ENCODE measurements at places on chromosomes 11 and 22.

- DNase-seq, result no peak
These were observed 216.9 kb upstream of the ARHGAP20 start for GRCh38 chr11:110929129-110929528.

- DNase-seq, result no peak
These were observed 1.5 kb downstream of the HSPA8 start for GRCh38 chr11:123060277-123061000.

GRCh38 chr11:72379384-72380131 lies 54.8 kb downstream of the CLPB start:
- no peak for DNase-seq

GRCh38 chr11:39434466-39434865 lies 2025.0 kb downstream of the LRRC4C start:
- DNase-seq, result no peak

DNA sequence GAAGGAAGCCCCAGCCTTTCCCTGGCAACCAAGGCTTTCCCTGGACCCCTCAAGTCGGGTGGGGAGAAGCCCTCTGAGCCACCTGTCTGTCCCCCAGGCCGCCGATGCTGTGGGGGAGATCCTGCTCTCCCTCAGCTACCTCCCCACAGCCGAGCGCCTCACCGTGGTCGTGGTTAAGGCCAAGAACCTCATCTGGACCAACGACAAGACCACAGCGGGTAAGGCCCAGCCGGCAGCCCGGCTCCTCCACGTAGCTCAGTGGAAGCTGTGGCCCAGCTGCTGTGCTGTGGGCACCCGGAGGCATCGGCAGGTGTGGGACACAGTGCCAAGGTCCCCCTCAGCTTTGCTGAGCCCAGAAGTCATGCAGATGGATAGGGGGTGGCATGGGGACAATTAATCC lies 12.2 kb upstream of the RHOD start:
- no peak for DNase-seq

DNA sequence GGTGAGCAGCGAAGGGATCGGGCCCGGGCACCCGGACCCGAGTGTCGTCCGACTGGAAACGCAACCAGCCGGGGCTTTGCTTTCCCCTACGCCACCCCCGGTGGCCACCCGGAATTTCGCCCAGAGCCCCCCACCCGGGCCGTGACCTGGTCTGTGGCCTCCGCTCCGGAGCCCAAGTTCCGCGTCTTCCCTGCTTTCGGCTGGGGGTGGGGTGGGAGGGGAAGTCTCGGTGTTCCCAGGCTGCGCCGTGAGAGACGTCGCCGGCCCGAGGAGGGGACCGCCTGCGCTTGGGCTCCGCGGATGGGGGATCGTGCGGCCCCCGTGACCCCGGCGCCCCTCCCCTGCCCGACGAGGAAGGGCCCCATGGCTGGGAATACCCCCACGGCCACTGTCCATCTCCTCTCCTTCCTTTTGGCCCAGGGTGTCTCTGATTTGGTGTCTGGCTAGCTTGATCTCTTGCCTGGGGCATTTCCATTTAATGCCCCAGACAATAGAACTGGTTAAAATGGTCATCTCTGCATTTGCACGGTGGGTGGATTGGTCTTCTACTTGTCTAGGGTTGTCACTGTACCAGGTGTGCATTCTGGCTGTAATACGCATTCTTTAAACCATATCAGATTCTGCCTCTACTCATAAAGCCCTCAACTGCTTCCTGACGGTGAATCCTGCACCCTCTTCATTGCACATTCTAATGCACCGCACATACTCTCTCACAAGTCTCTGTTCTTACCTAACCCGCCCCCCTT lies 789 bp downstream of the SIK2 start:
- no peak for DNase-seq

- DNase-seq, result no peak
These were observed 18.6 kb downstream of the TP53AIP1 start for GRCh38 chr11:128924104-128924503.

DNA sequence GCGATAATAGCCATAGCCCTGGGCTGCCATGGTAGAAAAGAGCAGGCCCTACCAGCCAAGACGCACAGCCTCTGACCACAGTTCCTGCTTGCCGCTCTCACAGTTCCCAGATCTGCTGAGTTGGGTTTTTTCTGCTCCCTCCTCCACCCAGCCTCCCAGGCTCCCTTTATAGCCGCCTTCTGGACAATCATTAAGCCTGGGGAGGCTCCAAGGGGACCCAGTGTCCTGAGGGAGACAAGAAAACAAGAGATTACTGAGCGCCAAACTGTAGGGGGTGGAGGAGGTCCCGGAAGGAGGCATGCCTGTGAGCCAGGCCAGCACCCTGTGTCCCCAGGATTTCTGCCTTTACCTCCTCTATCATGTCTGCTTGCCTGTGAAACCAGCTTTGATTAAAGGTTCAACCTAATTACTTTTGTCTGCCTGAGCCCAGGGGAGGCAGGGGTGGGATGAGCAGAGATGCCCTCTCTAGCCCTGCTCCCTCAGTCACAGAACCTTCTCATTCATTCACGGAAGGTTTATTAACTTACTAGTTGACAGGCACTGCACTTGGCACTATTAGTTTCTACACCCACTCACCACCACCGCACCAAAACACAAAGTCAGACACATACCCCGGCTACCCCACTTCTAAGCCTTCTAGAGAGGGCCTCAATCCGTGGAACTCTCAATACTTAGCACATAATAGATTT lies 1.2 kb downstream of the SLC37A4 start:
- no peak for DNase-seq

DNA sequence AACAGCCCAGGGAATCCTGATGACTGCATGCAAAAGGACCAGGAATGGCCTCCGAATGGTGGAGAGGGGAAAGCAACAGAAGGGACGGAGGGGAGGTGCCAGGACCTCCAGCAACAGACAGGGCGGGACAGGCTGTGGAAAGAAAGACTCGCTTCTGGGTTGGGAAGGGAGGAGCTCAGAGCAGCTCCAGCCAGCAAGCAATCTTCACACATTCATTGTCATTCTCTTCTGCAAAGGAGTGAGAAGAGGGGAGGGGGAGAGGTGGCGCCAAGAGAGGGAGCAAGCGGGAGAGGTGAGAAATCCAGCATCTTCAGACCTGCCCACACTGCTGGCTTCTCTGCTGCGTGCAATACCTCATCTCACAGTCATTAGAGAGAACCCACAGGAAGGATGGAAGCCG lies 509.0 kb downstream of the BUD13 start:
- DNase-seq, result no peak

DNA sequence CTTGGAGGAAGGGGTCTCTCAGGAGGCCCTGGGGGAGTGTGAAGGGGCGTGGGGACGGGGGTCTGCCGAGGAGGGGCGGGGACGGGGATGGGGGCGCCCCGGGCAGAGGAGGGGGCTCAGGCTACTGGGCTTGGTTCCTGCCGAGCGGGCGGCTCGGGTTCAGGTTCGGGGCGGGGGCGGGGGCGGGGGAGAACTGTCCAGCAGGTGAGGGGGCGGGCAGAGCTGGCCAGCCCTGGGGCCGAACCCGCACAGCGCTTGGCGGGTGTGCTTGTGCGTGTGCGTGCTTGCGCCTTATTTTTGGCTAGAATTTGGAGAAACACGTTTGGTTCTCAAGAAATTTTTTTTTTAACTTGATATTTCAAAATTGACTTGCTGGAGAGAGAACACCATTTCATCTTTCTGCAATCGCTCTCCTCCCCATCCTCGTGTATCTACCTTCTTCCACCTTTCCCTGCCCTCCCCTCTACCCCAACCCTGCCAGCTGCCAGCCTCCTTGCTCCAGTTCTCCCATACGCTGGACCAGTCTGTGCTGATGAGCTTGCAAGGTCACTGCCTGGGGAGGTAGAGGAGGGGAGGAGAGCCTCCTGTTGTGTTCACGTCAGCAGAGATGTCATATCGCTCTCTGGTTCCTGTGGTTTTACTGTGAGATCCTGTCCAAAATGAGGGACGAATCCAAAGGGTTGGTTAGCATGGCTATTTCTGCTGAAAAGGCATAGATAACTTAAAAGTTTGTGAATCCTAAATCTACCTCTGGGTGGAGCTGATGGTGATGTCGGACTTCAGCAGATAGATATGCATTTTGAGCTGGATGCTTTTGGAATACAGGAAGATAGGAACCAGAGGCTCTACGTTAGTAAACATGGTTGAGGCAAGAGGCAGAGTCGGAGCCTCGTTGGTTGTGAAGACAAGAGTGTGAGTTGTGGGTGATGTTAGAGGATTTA lies 668 bp downstream of the MADD start:
- no peak for DNase-seq

DNA sequence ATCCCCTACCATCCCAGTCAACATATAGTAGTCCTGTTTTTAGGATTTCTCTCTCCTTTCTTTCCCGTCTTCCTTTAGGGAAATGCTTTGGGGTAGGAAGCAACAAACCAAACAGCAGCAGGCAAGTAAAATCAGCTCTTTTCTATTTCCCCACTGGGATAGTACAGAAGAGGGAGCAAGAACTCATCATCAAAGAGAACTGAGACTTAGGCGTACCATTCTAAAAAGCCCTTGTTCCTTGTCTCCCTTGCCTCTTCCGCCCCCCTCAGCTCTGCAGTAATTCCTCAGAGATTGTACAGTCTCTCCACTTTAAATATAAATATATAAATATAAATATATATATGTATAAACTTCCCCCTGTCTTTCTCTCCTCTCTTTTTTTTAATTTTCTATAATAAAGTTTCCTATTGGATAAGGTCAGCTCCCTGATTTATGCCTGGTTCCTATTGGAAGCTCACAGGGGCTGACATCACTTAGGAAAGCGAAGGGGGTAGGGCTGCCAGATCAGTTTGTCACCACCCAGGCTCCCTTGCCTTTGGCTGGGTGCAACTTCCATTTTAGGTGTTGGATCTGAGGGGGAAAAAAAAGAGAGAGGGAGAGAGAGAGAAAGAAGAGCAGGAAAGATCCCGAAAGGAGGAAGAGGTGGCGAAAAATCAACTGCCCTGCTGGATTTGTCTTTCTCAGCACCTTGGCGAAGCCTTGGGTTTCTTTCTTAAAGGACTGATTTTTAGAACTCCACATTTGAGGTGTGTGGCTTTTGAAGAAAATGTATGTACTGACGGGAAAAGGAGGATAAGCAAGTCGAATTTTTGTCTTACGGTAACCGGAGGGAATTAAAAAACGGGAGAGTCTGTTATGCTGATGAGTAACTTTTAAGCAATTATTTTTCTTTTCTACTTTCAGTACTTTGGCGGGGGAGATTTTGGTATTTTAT lies at the start of gene CTNND1:
CTNND1 (plus strand) TSS at position 502 of the 934 bp plus-strand sequence. CDS start 29,677 bp downstream, outside the sequence.
- no peak for DNase-seq

DNA sequence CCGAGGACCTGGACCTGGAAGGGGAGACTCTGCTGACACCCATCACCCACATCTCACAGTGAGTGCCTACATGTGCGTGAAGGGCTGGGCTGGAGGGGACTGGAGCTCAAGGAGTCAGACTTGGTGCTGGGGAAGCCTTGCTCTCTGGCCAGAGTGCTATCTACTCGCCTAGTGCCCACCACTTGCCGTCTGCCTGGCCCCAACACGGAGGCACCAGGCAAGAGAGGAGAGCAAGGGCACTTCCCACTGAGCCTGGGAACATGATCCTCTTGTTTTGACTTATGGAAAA lies 37.8 kb downstream of the KCNQ1OT1 start:
- DNase-seq, result no peak

- no peak for DNase-seq
These were observed 109.7 kb upstream of the NARS2 start for GRCh38 chr11:78684377-78684776.

- no peak for DNase-seq
These were observed 46.3 kb upstream of the SEZ6L start for GRCh38 chr22:26122920-26123468.

DNA sequence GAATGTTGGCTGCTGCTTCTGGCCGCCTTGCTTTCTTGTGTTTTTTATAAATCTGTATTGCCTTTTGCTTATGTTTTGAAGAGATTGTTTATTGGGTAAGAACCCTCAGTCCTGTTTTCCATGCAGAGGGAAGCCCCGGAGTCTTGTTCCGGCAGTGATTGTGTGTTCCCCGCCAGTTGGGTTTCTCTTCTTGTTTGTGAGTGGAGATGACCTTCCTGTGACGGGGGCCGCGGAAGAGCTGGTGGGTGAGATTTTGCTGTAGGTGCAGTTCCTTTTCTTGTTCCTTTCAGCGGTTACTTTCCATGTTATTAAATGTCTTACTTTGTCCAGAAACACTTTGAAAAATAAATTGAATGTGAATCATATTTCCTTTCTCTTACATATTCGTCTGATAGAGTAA lies 8.3 kb downstream of the TBC1D22A start:
- DNase-seq, result no peak

- DNase-seq, result no peak
These were observed 27.1 kb downstream of the SYT13 start for GRCh38 chr11:45258982-45259530.

GRCh38 chr22:36332623-36333332 lies 55.0 kb downstream of the MYH9 start:
- DNase-seq, result no peak

DNA sequence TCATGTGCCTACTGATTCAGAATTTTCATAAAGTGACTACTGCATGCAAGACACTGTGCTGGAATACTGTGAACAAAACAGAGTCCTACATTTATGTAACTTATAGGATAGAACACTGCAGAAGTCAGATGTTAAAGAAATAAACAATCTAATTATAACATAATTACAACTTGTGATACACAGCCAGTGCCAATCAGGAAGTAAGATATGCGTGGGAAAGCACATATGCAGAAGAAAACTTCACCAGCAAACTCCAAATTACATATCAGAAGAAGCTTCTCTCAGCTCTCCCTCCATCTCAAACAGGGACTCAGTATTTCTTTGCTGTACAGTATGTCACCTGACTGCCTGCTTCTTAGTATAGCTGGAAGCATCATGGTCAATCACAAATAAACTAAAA lies 37.4 kb downstream of the PAK1 start:
- DNase-seq, result no peak

GRCh38 chr22:45334068-45334467 lies 24.3 kb downstream of the FAM118A start:
- no peak for DNase-seq

DNA sequence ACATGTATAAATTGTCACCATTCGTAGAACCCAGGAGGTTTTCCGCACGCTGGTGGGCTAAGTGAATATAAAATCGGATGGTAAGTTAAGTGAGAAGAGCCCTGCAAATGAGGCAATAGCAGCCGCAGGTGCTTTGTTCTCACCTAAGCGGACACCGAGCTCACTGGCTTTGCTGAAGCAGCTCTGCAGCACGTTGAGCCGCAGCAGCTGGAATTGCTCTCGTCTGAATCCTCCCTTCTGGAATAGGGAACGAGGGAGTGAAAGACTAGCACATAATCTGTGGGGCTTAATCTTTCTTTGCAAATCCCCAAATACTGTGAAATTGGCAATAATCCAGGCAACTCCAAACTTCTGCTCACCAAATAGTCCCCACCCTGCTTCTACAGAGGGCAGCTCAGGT lies 488.1 kb downstream of the NTM start:
- no peak for DNase-seq

GRCh38 chr11:9142732-9143131 lies 51.3 kb upstream of the SCUBE2 start:
- no peak for DNase-seq

DNA sequence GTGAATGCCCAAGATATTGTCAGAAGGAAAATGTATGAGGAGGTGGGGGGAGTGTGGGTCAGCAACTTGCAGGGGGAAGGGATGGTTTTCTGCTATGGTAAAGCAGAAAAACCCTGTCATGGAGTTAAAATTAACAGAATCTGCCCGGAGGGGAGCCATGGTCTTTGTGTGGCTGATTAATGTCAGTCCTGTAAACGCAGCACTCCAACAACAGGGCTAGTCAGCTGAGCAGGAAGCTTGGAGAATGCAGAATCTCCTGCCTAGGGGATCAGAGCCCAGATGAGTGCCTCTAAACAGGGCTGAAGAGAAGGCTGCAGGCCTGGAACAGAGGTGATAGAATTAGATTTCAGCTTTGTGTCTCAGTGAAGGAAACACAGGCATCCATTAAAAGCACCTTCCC lies 140.9 kb upstream of the MTNR1B start:
- no peak for DNase-seq
